Transverse colon (tissue), 4 donors: ENCODE measurements at places on chromosomes 7 and 10. TPM values are rescaled to one million over a fixed set of nuclear protein-coding genes. Genes with fewer than 3 reads are reported as not detected.

Gene PRXL2A
- total RNA-seq = 64.6 TPM

DNA sequence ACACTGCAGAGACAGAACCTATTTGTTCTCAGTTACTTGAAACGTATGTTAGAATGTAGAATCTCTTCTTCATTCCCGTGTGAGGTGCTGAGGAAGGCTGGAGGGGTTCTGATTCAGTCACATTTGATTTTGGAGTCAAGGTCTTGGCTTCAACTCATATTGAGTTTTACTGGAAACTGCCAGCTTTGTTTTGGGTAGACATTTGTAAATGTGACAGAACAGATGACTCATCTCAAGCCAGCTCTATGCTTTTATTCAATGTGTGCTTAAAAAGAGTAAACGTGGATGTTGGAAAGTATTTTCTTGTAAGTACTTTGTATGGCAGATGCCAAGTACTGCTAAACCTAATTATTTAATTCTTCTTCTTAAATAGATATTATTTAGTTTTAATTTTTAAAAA, 780.8 kb upstream of the C7orf33 start:
- H3K27me3 ChIP-seq = no peaks in the 10 kb centered on the region
- no peak for DNase-seq
- no peaks in the 10 kb centered on the region for H3K36me3 ChIP-seq
- no peaks in the 10 kb centered on the region for H3K4me1 ChIP-seq

GRCh38 chr7:51817694-51818225, 501.2 kb upstream of the COBL start:
- no peaks in the 10 kb centered on the region for H3K36me3 ChIP-seq
- no peaks in the 10 kb centered on the region for H3K4me1 ChIP-seq
- H3K27me3 ChIP-seq = no peaks in the 10 kb centered on the region
- DNase-seq = no peak
- no peak overlapping the region for H3K4me3 ChIP-seq
- H3K27ac ChIP-seq = no peak overlapping the region

Gene ARHGAP19
- total RNA-seq = 6.4 TPM

- DNase-seq = no peak
- no peak overlapping the region for H3K27ac ChIP-seq
- no peaks in the 10 kb centered on the region for H3K36me3 ChIP-seq
These were observed 72.7 kb upstream of the SEC61G start for GRCh38 chr7:54831644-54832095.

Gene YAE1
- 11.2 TPM for total RNA-seq

DNA sequence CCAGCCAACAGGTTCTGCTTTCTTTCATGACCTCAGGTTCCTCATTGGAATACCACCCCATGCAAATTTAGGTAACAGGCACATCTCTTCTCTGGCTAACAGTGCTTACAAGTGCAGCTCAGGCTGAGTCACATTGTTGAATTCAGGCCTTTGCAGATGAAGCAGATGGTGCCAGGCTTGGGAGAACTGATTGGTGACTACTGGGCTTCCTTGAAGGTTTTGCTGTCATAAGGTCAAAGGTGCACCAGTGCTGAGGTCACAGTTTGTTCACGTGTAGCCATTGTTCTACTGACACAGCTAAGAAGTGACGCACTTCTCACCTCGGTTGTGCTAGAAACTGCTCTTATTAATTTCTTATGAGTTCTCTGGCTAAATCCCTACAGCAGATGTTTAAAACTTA, 128.6 kb upstream of the BMPER start:
- no peak for DNase-seq
- no peak overlapping the region for H3K27ac ChIP-seq
- no peaks in the 10 kb centered on the region for H3K27me3 ChIP-seq
- H3K4me3 ChIP-seq = no peak overlapping the region
- H3K4me1 ChIP-seq = no peaks in the 10 kb centered on the region

DNA sequence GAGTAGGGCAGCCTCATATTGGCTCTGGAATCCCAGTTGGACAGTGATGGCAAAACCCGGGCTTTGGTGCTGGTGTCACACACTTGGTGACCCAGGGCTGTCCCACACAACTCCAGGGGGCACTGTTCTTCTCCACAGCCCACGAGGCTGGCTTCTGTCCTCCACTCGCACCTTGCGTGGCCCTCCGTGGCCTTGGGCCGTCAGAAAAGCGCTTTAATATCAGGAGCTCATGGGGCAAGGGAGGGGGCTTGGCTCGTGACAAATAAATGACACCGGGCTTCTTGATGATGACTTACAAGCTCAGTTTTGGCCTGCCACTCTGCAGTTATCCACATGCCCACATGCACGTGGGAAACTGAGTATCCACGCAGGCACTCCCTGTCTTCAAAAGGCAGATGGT, 8.1 kb downstream of the DOCK1 start:
- H3K4me1 ChIP-seq = no peaks in the 10 kb centered on the region
- no peak for DNase-seq
- no peak overlapping the region for H3K27ac ChIP-seq
- no peak overlapping the region for H3K4me3 ChIP-seq
- H3K36me3 ChIP-seq = no peaks in the 10 kb centered on the region
- H3K27me3 ChIP-seq = no peaks in the 10 kb centered on the region

DNA sequence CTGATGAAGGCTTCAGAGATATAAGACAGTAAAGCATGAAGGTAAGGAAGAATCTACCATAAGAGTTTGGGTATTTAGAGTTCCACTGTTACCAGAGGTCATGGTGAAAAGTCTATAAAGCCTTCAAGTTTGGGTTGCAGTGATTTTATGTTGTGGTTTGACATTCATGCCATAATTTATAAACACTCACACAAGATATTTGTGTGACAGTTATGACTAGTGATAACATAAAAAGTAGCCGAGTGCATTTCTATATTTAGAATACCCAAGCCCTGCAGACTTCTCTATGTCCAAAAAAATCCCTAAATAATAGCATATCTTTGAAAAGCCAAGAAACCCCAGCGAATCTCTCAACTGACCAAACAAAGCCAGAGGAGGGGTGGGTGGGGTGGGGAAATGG, 229.9 kb downstream of the CXCL12 start:
- H3K27me3 ChIP-seq = no peaks in the 10 kb centered on the region
- H3K4me3 ChIP-seq = no peak overlapping the region
- no peak for DNase-seq
- H3K27ac ChIP-seq = no peak overlapping the region
- H3K36me3 ChIP-seq = no peaks in the 10 kb centered on the region

Gene AKR1B15
- not detected for total RNA-seq

Gene WDFY4
- 20.6 TPM for total RNA-seq
